ENCODE measurements at places on chromosomes 13 and 19.

DNA sequence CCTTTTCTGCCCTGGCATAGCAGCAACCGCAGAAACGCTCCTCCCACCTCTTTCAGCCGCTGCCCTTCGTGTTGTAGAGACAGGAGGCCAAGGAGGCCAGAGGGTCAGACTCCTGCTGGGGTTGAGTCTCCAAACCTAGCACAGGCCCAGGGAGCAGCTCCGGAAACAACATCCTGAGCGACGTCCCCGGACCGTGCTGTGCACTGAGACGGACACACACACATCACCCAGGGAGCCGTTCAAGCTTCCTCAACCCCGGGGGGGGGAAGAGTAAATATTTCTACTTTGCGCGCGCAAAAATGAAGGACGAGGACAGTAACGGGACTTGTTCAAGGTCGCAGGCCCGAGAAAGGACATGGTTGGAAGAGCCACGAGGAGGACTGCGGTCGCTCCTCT lies 657 bp downstream of the ZNF550 start:
- DNase-seq, result no peak

- DNase-seq, result no peak
Observed at GRCh38 chr19:51760697-51761356, at the start of gene FPR2. FPR2 (plus strand) TSS chr19:51761180; CDS start chr19:51768659, 7,479 bp downstream.

GRCh38 chr19:42201489-42202289 lies 15.8 kb downstream of the DEDD2 start:
- no peak for DNase-seq

GRCh38 chr19:14519860-14520407 lies 1.7 kb upstream of the DNAJB1 start:
- no peak for DNase-seq

DNA sequence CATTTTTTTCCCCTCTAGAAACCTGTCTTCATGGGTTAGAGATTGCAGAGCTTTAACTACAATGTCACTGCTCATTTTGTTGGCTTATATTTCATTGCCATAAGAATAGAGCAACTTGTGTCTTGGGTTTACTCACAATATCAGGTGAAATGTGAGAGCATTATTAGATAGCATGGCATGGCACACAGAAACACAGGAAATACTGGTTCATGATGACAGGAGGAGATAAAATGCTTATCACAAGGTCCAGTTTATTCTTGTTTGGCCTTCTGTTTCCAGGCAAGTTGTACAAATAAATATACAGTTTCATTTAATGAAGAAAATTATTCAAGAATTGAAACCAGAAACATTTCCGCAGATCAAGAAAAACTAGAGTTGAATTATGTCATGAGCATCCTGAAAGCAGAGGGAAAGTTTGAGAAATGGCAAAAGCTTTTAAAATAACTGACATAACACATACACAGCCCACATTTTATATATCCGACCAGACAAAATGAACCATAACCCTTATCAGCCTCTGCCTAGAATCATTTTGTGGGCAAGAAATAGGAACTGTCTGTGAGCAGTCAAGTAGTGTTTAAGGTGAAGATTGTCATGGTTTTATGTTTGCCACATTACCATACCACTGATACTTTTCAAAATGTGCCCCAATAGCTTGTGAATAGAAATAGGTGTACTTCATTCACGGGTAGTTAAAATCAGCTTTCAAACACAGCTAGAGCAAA lies 297.9 kb upstream of the ARGLU1 start:
- DNase-seq, result no peak

- DNase-seq, result no peak
Observed at GRCh38 chr13:30116379-30116778, 191.0 kb downstream of the KATNAL1 start.

GRCh38 chr13:53017433-53017970 lies 11.1 kb upstream of the OLFM4 start:
- DNase-seq, result no peak

DNA sequence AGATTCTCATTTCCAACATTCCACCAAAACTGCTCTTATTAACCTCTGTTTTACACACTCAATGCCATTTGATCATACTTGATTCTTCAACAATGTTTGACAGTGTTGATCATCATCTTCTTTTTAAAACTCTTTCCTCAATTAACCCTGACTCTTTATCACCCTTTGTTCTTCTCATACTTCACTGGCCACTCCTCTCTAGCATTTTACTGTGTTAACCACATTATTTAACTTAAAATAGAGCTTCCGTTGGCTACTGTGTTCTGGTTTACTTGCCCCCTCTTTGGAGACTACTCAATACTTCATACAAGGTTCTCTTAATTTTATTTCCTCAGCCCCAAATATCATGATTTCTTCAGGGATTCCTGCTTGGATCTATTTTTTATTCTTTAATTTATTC lies 121.1 kb upstream of the SPRY2 start:
- DNase-seq, result no peak
